AG08395 (cell line): ENCODE measurements at places on chromosomes 2 and 18.

DNA sequence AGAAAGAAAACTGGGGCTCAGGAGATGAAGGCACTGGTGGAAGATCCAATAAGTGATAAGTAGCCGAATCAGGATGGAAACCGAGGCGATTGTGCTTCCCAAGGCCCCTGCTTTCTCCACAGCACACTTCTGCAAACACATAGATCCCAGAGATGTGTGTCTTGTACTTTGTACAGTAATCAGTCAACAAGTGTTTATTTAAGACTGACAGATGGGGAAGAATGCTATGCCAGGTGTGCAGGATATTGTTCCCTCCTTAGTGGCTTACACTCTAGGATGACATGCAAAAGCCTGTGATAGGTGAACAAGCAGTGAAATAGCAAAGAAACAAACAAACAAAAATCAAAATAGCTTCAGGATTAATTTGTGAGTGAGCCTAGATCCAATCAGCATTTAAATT is 116.6 kb downstream of the ACTR3 start:
- no peak for DNase-seq

GRCh38 chr2:140199312-140199711 is 1419.1 kb upstream of the NXPH2 start:
- no peak for DNase-seq

DNA sequence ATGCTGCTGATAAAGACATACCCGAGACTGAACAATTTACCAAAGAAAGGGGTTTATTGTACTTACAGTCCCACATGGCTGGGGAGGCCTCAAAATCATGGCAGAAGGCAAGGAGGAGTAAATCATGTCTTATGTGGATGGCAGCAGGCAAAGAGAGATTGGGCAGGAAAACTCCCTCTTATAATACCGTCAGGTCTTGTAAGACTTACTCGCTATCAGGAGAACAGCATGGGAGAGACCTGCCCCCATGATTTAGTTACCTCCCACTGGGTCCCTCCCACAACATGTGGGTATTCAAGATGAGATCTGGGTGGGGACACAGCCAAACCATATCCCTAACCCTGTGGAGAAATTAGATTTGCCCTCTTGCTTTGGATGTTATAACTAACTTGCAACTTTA is 1068.0 kb upstream of the ZEB2 start:
- DNase-seq: no peak

GRCh38 chr2:111919794-111920608 is 21.6 kb downstream of the MERTK start:
- DNase-seq: no peak

- DNase-seq: no peak
Measured at GRCh38 chr2:52365946-52366345, 1334.0 kb upstream of the NRXN1 start.

DNA sequence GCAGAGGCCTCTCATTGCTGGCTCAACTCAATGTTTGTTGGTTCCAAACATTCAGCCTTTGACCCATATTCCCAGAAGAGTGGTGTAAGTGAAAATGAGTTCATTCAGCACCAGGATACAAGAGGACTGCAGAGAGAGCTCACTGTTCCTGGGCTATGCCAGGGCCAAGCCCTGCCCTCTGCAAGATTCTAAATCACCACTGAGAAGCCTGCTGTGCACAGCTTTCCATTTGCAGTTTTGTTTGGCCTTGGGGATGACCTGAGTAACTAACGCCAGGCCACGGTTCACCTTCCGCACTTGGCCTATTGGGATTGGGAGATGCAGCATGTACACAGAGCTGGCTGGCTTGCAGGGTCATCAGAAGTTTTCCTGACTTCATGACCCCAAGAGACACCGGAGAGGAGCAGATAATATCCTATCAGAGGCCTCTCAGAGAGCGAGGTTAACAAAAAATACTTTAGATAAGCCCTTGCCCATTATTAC is 12.6 kb downstream of the GKN1 start:
- no peak for DNase-seq

GRCh38 chr2:207698301-207698700 is 13.1 kb upstream of the CCNYL1 start:
- no peak for DNase-seq

DNA sequence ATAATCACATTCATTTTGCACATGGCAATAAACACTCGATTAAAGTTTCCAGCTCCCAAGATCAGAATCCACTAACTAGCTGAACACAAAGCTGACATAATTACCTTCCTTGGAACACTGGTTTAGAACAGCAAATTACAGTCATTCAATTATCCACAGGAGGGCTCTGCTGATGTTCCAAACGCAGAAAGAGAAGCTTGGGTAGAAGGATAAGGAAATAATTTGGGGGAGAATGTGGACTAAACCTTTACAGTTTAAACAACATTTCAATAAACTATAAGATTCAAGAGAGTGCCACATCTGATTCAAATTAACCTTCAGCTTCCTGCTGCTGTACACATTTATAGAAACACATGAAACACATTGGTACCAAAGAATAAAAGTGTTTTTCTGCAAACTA is 67.8 kb upstream of the ARL4C start:
- DNase-seq: peak; percentile 44

DNA sequence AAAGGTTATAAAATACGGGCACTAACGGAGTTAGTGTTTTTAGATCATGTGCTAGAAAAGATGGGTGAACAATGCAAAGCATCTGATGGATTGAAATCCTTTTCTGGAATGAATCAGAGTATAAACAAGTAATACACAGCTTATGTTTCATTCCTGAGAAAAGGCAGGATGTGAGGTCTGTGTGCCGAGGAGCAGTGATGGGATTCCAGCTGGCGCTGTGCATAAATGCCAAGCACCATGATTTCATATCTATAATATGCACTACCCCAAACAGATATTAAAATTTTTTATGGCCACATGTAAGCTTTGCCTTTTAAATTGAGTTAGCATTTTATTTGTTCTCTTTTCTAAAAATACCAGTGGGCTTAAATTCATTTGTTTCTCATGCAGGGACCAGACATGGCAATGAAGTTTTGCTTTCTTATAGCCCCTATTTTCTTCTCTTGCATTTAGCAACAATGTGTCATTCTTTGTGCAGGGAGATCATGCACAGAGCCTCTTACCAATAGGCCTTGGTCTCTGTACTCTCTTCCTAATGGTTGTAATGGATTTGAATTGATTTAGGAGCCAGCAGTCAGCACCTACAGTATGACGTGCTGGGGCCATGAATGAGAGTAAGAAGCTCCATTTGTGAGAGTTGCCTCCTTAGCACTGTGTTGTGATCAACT is 323.9 kb downstream of the SLC8A1 start:
- DNase-seq: peak; percentile 76

GRCh38 chr2:35852-36251 is 10.5 kb downstream of the FAM110C start:
- no peak for DNase-seq

- DNase-seq: no peak
Measured at GRCh38 chr2:177970670-177971454, 101.7 kb downstream of the PDE11A start.

- peak; percentile 22 for DNase-seq
Measured at GRCh38 chr2:189545418-189545817, 35.2 kb downstream of the SLC40A1 start.

DNA sequence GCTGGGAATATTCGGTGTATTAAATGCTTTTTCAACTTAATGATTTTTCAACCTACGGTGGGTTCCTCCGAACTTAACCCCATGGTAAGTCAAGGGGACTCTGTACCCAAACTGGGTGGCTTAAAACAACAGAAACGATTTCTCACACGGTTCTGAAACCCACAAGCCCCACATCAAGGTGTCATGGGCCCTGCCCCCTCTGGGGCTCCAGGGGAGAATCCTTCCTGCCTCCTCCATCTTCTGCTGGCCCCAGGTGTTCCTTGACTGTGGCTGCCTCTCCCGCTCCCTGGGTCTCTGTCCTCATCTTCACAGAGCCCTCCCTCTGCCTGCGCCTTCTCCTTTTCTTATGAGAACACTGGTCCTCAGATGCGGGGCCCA is 301.3 kb upstream of the SALL3 start:
- DNase-seq: no peak

GRCh38 chr2:85525567-85525966 is 13.4 kb upstream of the MAT2A start:
- DNase-seq: no peak

DNA sequence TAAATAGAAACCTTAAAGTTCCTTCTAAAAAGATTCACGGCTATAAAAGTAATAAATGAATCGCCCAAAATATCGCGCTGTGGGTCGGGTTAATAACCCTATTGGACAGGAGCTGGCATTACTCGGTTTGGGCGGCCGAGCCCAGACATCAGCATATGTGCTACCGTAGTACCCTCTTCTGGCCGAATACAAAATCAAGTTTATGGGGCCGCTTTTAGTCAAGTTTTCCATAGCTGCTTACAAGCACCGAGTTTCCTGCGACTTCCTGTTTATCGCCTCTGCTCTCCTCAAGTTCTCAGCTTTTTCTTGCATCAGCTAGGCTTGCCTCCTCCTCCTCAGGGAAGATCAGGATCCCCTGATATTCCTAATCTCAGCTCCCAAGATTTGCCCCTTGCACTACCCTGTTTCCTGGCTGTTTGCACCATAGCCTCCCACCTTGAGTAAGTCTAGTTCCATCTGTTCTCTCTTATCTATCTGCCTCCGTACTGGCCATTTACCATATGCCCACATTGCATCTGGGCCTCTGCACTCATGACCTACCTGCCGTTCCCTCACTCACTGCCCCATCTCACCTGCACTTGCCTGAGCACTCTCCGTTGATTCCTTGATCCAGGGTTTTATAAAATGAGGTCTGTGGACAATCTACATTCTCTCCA is 56.1 kb downstream of the SLC35F5 start:
- DNase-seq: no peak
